Fibroblast of mammary gland (primary cell): ENCODE measurements at places on chromosomes 2 and 18.
A peak's percentile ranks its signal among the peaks of the same experiment; 100 is the strongest.

GRCh38 chr2:18558458-18558857 is 2.0 kb downstream of the RDH14 start:
- DNase-seq = no peak

GRCh38 chr18:14943967-14944636 is 196.1 kb downstream of the ANKRD30B start:
- DNase-seq = no peak

- no peak for DNase-seq
Measured at GRCh38 chr2:222606306-222606705, 49.6 kb downstream of the FARSB start.

- DNase-seq = peak; percentile 88
Measured at GRCh38 chr2:10620481-10620880, 69.3 kb downstream of the NOL10 start.

DNA sequence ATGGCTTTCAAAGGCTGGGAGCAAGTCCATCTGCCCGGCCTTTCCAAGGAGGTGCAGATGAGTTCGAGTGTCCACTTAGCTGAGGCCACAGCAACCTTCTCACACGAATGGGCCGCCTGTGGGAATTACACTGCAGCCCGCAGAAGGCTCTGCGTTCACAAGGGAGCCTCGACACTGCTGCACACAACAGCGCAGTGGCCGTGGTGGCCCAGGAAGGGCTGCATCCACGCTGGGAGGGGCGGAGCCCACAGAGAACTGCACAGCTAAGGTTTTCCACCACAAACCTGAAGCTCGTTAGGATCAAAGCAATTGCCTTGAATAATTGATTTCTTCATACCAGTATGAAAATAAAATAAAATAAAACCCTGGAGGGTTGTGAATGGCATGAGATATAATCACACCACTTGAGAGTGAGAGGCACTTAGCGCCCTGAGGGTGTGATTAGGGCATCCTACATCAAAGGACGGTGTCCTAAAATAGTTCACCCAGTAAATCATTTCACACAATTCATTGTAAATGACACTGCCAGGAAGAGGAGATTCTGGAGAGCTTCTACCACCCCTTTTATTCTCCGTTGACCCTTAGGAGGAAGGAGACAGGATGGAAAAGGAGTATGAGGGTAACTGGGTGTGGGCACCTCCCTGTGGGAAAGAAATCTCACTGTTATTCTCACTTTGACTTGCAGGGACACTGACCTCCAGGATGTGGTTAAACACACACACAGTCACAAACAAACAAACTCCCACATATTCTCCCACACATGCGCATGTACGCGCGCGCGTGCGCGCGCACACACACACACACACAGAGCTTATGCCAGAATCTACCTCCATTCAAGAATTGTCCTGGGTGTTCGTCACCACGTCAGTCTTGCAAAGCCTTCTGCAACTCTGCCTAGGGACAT is 256.6 kb upstream of the ID2 start:
- DNase-seq = no peak

DNA sequence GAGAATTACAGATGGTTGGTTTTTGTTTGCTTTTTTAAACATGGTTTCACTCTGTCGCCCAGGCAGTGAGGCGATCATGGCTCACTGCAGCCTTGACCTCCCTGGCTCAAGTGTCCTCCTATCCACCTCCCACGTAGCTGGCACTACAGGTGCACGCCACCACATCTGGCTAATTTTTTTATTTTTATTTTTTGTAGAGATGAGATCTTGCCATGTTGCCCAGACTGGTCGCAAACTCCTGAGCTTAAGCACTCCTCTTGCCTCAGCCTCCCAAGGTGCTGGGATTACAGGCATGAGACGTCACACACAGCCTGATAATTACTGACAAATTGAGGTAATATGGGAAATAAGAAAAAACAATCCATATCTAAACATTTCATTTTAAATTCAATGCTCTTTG is 110.5 kb upstream of the ZSWIM2 start:
- DNase-seq = no peak

- no peak for DNase-seq
Measured at GRCh38 chr18:62164855-62165487, 21.9 kb downstream of the PIGN start.

DNA sequence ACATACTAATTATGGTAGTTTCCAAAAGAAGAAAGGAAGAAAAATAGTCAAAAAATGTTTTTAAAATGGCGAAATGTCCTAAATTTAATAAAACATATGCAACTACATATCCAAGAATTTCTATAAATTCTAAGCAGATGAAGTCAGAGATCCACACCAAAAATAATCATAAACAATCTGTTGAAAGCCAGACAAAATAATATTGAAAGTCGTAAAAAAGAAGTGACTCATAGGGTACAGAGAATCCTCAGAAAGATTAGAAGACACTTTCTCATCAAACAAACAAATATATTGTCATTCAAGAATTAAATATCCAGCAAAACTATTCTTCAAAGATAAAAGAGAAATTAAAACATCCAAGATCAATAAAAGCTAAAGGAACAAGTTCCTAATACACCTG is 281.4 kb upstream of the ZNF804A start:
- no peak for DNase-seq

GRCh38 chr2:230170532-230170931 is 49.3 kb downstream of the SP110 start:
- no peak for DNase-seq
